H9 (cell line): ENCODE measurements at places on chromosomes 3 and 15.

DNA sequence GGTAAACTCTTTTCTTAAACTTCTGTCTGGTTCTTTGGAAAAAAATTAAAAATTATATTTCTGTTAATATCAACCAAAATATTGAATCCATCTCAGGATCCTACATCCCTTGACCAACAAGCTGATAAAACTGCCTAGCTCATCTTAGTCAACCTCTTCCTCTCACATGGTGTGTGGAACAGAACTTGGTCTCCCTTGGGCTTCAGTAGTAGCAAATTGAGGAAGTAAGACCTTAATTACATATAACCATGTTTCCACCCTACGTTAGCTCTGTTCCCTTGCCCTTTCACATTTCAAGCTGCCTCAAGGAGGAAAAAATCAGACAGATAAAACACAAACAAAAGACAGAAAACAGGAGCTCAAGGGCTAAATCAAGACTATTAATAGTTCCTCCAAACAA, 116.4 kb downstream of the GREM1 start:
- no peak overlapping the region for H3K4me3 ChIP-seq
- no peak for DNase-seq
- no peaks in the 10 kb centered on the region; the same call in 1 of the 2 replicates for H3K4me1 ChIP-seq
- no peaks in the 10 kb centered on the region for H3K27me3 ChIP-seq

DNA sequence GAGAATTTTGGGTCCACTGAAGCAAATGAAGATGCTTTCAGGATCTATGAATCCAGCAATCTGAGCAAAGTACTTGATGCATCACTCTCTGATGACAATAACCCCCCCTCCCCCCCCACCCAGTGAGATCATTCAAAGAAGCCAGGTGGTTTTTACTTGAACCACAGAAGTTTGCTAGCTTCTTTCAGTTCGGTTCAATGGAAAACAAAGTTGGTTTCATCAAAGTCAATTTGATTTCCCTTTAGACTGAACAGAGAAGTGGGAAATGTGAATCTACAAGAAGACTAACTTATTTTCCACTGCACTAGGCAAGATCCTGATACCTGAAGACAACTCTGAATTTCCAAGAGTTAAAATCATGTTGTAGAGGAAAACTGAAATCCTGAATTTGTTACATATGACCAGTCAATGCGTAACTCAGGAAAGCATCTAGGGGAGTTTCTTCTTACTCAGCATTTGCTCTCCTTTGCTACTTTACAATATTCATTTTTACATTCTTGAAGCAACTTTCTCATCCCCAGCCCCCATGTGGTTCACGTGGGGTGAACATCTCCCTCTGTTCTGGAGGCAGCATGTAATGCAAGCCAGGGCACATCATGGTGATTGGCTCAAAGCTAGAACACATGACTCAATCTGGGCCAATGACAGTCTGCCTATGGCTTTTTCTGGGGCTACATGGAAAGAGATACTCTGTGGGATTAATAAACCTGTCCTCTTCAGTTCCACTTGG, 572.6 kb downstream of the FOXP1 start:
- H3K27me3 ChIP-seq, result no peaks in the 10 kb centered on the region
- peaks cover 27% of the 10 kb centered on the region for H3K36me3 ChIP-seq

- peaks cover 7% of the 10 kb centered on the region; the same call in 1 of the 2 replicates for H3K4me1 ChIP-seq
- no peak overlapping the region for H3K27ac ChIP-seq
- no peaks in the 10 kb centered on the region for H3K27me3 ChIP-seq
- peaks cover 14% of the 10 kb centered on the region for H3K36me3 ChIP-seq
- H3K4me3 ChIP-seq, result peak overlapping the region; percentile 80
Measured at GRCh38 chr15:90957031-90957790, 2.5 kb downstream of the RCCD1 start.

GRCh38 chr3:6770397-6770690, 90.6 kb upstream of the GRM7 start:
- peak overlapping the region; percentile 41 for H3K4me3 ChIP-seq
- DNase-seq, result no peak
- no peak overlapping the region for H3K27ac ChIP-seq
- peaks cover 2% of the 10 kb centered on the region; the same call in 1 of the 2 replicates for H3K4me1 ChIP-seq
- H3K27me3 ChIP-seq, result no peaks in the 10 kb centered on the region

- H3K4me1 ChIP-seq, result peaks cover 3% of the 10 kb centered on the region
- H3K27me3 ChIP-seq, result no peaks in the 10 kb centered on the region
- peak within 1 kb of the TSS; percentile 1 for H3K27ac ChIP-seq
- DNase-seq, result peak; percentile 83
- H3K4me3 ChIP-seq, result peak within 1 kb of the TSS; percentile 89
Measured at GRCh38 chr15:29822100-29822683, at the start of gene TJP1. TJP1 (minus strand) TSS chr15:29822468; CDS start chr15:29822028, 440 bp downstream.

- H3K27me3 ChIP-seq, result no peaks in the 10 kb centered on the region
- no peak overlapping the region for H3K4me3 ChIP-seq
- no peaks in the 10 kb centered on the region for H3K4me1 ChIP-seq
Measured at GRCh38 chr3:182925944-182926337, 54.4 kb downstream of the DCUN1D1 start.

GRCh38 chr15:66741646-66742045, 39.6 kb downstream of the SMAD6 start:
- no peaks in the 10 kb centered on the region for H3K36me3 ChIP-seq
- no peaks in the 10 kb centered on the region for H3K27me3 ChIP-seq

GRCh38 chr3:124496061-124496460, 234.2 kb upstream of the UMPS start:
- DNase-seq, result no peak
- H3K4me1 ChIP-seq, result no peaks in the 10 kb centered on the region; the same call in 1 of the 2 replicates
- H3K27ac ChIP-seq, result no peak overlapping the region
- no peaks in the 10 kb centered on the region for H3K27me3 ChIP-seq
- H3K36me3 ChIP-seq, result no peaks in the 10 kb centered on the region; the same call in 1 of the 3 replicates
- H3K4me3 ChIP-seq, result no peak overlapping the region

GRCh38 chr3:152053866-152054265, 180.4 kb downstream of the SUCNR1 start:
- no peak overlapping the region for H3K27ac ChIP-seq
- no peaks in the 10 kb centered on the region for H3K27me3 ChIP-seq
- no peaks in the 10 kb centered on the region for H3K4me1 ChIP-seq
- no peak for DNase-seq

DNA sequence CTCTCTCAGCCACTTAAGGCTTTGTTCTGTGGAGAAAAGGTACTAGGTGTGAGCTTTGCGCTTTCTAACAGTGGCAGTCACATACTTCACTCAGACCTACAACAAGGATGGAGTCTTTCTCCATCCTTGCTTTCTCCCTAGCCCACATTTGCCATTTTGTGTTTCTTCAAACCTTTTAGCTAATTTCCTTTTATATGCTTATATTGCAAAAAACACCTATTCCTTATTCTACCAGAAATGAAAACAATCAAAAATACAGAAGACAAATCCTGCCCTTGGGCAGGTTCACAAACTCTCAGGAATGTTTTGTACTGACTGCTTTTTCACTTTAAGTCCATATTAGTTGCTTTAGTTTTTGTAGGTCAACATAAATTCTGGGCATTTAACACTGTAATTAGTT, 914.2 kb downstream of the SQOR start:
- no peaks in the 10 kb centered on the region for H3K4me1 ChIP-seq
- no peaks in the 10 kb centered on the region for H3K36me3 ChIP-seq
- no peak overlapping the region for H3K4me3 ChIP-seq
- no peaks in the 10 kb centered on the region for H3K27me3 ChIP-seq
- H3K27ac ChIP-seq, result no peak overlapping the region

DNA sequence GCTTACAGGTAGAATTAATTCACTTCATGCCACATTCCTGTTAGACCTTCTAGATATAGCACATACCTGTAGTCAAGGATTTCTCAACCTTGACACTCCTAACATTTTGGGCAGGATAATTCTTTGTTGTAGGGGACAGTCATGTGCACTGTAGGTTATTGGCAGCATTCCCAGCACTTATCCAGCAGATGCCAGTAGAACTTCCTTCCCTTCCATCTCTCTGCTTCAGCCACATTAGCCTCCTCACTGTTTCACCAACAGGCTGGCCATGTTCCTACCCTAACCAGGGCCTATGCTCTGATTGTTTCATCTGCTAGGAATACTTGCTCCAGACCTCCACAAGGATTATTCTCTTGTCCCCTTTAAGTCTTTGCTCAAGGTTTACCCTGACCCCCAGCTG, 68.0 kb upstream of the STAC start:
- DNase-seq, result no peak
- H3K36me3 ChIP-seq, result no peaks in the 10 kb centered on the region; the same call in 2 of the 3 replicates
- H3K27me3 ChIP-seq, result no peaks in the 10 kb centered on the region
- H3K4me1 ChIP-seq, result no peaks in the 10 kb centered on the region
- no peak overlapping the region for H3K4me3 ChIP-seq
- no peak overlapping the region for H3K27ac ChIP-seq

GRCh38 chr15:79370716-79371115, 59.8 kb downstream of the TMED3 start:
- H3K4me3 ChIP-seq, result no peak overlapping the region
- H3K4me1 ChIP-seq, result peaks cover 4% of the 10 kb centered on the region; the same call in 1 of the 2 replicates
- no peaks in the 10 kb centered on the region for H3K27me3 ChIP-seq
- H3K27ac ChIP-seq, result no peak overlapping the region

- DNase-seq, result no peak
- no peak overlapping the region for H3K27ac ChIP-seq
- no peaks in the 10 kb centered on the region for H3K36me3 ChIP-seq
- no peaks in the 10 kb centered on the region; the same call in 1 of the 2 replicates for H3K4me1 ChIP-seq
- no peaks in the 10 kb centered on the region for H3K27me3 ChIP-seq
Measured at GRCh38 chr3:30913176-30913575, 18.7 kb upstream of the GADL1 start.

DNA sequence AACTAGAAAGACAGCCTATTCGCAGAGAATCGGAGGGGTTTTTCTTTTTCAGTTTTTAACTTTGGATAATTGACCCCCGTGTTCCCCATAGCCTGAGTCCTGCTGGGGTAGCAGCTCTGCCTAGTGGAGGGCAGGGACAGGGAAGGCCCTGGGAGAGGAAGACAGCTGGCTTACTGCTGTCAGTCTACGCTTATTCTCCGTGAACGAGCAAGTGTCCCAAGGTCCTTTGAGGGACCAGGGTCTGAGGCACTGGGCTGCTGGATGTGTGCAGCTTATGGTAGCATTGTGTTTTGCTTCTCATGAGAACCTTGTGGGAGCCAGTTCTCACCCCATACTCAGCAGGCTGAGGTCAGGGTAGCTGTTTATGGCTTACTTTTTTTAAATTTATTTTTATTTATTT, 3.0 kb downstream of the LIMD1 start:
- peaks cover 9% of the 10 kb centered on the region for H3K36me3 ChIP-seq
- no peaks in the 10 kb centered on the region for H3K27me3 ChIP-seq
- no peak for DNase-seq

- no peaks in the 10 kb centered on the region for H3K4me1 ChIP-seq
- no peaks in the 10 kb centered on the region for H3K27me3 ChIP-seq
- no peak for DNase-seq
- no peak overlapping the region for H3K4me3 ChIP-seq
- H3K36me3 ChIP-seq, result no peaks in the 10 kb centered on the region
Measured at GRCh38 chr15:45653702-45654424, 19.0 kb downstream of the SQOR start.

GRCh38 chr3:182814419-182815062, 21.2 kb downstream of the ATP11B start:
- H3K27ac ChIP-seq, result no peak overlapping the region
- DNase-seq, result no peak
- no peaks in the 10 kb centered on the region for H3K27me3 ChIP-seq
- H3K4me1 ChIP-seq, result no peaks in the 10 kb centered on the region
- H3K36me3 ChIP-seq, result no peaks in the 10 kb centered on the region
